Urinary bladder (tissue), 4 donors: ENCODE measurements at places on chromosomes 5 and 9.

- no peak for DNase-seq
These were observed 290.6 kb downstream of the AOPEP start for GRCh38 chr9:95017062-95017461.

- no peak for DNase-seq
These were observed 246.7 kb upstream of the COX7C start for GRCh38 chr5:86371061-86371460.

GRCh38 chr5:10631316-10631996 is 67.6 kb downstream of the ANKRD33B start:
- DNase-seq: no peak

DNA sequence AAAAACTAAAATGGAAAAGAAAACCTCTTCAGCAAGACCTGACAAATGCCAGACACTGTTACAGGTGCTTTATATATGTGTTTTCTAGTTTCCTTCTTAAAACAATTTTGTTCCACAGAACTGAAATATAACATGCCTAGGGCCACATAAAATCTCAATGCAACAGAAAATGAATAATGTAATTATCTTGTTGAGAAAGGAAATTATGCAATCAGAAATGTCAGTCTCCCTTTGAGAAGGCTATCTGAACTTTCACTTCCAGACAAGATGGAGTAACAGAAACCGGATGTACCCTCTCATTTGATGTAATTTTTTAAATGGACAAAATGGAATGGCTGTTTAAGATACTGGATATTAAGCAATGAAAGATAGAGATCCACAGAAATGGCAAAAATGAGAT is 79.2 kb downstream of the AGTPBP1 start:
- no peak for DNase-seq

DNA sequence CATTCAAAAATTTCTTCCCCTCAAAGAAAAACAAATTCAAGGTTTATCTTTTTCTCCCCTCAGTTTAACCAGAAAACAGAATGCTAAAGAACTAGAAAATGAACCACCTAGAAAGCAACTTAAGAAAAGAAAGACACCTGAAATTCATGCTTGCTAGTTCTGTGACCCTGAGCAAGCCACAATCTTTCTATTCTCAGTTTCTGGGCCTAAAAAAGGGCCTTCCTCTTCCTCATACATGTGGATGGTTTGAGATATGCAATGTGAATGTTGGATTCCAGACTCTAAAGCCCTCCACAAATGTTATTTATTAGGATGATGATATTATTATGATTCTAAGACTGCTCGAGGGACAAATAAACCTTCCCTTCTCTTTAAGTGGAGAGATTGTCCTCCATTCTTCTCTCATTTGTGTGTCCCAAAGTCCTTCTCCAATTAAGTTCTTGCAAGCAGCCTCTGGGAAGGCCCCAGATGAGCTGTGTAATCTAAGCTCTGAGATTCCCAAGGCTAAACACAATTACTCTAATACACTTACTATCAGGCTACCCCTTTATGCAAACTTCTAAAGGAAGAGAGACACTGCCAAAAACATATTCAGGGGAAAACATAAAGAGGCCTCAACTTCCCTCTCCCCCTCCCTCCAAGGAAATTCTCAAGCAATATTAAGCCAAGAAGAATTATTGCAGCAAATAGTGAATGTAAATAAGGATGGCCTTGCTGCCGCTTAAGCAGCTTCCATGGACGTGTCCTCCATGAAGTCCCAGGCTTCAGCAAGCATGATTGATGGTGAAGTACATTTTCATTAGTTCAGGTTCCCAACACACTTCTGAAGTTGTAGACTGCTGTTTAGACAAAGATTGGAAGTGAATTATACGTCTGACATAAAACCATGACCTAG is 80.2 kb downstream of the PRKACG start:
- DNase-seq: no peak

DNA sequence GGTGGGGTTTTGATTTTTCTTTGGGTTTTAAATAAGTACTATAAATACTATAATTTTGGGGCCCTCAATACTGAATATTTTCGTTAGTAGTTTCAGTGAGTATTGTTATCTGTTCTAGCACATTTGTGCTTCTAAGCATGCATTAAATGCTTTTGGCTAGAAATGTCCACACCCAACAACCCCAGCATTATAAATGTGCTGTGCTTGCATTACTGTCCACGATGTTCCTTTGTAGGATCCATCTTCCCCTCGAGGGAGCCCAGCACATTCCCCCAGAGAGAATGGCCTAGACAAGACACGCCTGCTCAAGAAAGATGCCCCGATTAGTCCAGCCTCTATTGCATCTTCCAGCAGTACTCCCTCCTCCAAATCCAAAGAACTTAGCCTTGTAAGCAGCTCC is 134.7 kb downstream of the TLE4 start:
- no peak for DNase-seq
